Left renal pelvis (tissue), 4 donors: ENCODE measurements at places on chromosomes 13 and 19. TPM values are rescaled to one million over a fixed set of nuclear protein-coding genes. Genes with fewer than 3 reads are reported as not detected.

DNA sequence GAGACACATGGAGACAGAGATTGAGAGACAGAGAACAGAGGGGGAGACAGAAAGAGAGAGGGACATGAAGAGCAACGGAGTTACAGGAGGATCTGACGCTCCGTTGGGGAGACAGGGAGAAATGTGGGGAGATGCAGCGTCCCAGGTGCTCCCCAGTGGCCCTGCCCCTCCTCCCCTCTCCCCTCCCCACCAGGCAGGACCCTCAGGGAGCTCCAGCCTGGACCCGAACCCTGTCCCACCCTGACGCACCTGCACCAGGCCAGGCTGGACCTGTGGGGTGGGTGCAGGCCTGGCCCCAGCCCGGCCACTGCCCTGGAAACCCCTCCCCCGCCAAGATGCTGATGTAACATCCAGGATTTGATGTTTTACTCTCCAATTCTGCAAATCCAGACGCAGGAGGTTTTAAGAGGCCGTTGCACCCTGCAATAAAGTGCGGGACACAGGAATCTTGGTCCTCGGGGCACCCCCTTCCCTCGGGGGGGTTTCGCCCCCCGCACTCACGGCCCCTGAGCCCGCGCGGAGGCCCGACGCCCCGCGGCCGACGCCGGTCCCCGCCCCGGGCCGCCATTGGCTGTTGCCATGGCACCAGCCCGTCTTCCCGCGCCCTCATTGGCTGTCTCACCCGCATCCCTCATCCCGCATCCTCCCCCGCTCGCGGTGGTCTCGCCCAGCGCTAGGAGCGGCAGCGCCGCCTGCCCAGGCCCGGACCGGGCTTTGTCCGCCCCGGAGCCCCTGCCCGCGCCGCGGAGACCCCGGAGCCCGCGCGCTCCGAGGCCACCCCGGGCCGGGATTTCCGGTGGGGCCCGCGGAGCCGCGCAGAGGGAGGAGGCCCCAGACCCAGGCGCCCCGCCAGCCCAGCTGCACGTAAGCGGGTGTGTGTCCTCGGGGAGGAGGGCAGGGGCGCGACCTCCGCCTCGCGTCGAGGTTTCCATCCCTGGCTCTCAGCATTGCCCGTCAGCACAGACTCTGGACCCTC, at the start of gene APC2:
Gene APC2 (plus strand): TSS at position 655 of the 976 bp plus-strand sequence. CDS start 2,881 bp downstream, outside the sequence.
- DNase-seq = no peak

GRCh38 chr19:17687857-17688784, at the start of gene UNC13A:
UNC13A (minus strand) TSS chr19:17688354; CDS start chr19:17688199, 155 bp downstream.
- peak; percentile 41 for DNase-seq

GRCh38 chr13:103908911-103909310, 842.7 kb upstream of the SLC10A2 start:
- no peak for DNase-seq

The ICAM5 gene
- polyA plus RNA-seq = 0.21 TPM

DNA sequence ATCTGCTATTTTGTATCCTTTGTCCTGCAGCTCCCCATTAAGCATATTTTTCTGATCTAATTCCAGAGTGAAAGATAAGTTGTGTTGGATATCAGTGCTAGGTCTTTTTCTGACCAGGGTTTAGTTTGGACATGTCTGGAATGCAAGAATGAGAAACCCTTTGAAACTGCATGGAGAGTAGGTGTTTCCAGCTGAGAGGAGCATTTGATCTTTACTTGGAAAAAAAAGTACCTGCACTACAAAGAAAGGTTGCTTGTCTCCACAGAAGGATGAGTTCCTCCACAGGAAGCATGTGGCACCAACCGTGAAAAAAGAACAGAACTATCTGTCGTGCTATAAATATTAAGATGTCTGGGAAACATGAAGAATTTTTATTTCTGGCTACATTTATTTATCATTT, 36.6 kb upstream of the MED4 start:
- no peak for DNase-seq

The SPACA4 gene
- not detected for polyA plus RNA-seq

The BCL2L12 gene
- 20.6 TPM for polyA plus RNA-seq

- DNase-seq = no peak
Observed at GRCh38 chr19:51031220-51031879, 3.5 kb downstream of the KLK12 start.

DNA sequence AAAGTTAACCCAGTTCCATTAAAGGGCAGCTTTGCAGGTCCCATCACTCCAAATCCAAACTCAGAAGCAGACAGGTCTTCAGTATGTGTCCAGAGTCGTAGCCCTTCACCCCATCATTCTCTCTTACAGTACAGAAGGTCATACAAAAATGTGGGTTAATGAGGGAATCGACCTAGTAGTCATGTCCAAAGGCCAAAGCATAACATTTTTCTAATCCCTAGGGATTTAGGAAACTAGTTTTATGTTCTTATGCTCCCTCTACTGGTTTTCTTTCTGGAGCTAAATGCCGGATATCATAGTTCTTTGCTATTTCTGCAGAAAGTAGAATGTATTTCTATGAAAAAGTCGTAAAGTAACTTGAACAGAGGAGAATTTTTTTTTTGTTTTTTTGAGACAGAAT, 72.2 kb downstream of the DHRS12 start:
- DNase-seq = no peak

- DNase-seq = no peak
Observed at GRCh38 chr13:21047591-21048282, 13.6 kb downstream of the LATS2 start.

- DNase-seq = peak; percentile 70
Observed at GRCh38 chr13:94362411-94362909, 117.0 kb downstream of the DCT start.

DNA sequence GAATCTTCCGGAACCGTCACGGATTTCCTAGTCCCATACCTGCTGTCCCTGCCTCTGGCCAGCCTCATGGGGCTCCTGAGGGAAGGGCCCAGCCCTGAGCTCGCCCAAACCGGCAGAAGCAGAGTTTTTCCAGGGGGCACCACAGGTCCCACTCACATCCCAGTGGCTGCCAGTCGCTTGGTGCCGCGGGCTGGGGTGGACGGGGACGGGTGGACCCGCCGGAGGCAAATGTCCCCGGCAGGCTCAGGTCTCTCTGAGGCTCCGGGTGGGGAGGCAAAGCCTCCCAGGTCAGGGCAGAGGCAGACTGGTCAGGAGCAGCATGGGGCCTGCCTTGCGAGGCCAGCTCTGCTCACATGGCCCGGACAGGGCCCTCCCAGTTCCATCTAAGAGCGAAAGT, 24.8 kb downstream of the ADPRHL1 start:
- DNase-seq = no peak

The FCER2 gene
- 0.29 TPM for polyA plus RNA-seq

- no peak for DNase-seq
Observed at GRCh38 chr19:29372461-29372860, 153.3 kb upstream of the VSTM2B start.

- DNase-seq = no peak
Observed at GRCh38 chr13:43230989-43231388, 207.6 kb downstream of the DNAJC15 start.

The PROZ gene
- polyA plus RNA-seq = 1.6 TPM

DNA sequence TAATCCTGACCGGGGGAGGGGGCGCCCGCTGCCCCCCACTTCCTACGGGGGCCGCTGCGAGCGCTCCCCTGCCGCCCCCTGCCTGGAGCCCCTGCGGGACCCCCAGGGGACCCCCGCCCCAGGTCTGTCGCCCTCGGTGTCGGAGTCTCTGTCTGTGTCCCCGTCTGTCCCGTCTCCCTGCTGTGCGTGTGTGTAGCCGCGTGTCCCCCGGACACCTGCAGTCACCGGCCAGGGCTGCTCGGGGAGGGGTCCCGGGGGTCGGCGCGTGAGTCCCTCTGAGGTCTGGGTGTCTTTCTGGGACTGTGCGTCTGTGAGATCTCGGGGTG, 7.7 kb upstream of the NFIC start:
- DNase-seq = no peak

- no peak for DNase-seq
Observed at GRCh38 chr19:31304831-31305312, 44.4 kb downstream of the TSHZ3 start.

The RAB3A gene
- 4.6 TPM for polyA plus RNA-seq

- no peak for DNase-seq
Observed at GRCh38 chr19:6720369-6721137, at the start of gene C3. C3 (minus strand) TSS chr19:6720650; CDS start chr19:6720589, 61 bp downstream.

The MRPL54 gene
- 25.2 TPM for polyA plus RNA-seq

DNA sequence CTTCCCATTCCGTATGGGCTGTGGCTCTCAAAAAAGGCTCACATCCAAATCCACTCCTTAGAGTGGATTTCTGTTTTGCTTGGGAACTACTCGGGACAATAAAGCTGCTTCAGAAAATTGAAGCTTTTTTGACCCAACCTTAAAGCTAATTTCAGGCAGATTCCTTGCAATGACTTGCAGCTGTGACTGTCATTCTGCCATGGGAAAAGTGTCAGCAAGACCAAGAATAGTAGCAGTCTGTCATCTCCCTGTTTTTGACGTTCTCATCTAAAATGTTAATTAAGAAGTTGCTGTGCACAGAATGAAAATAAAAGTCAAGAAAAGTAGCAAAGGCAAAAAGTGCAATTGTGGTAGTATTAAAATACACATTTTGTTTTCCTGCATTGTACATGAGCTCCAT, 304.7 kb downstream of the COG6 start:
- DNase-seq = no peak

- no peak for DNase-seq
Observed at GRCh38 chr13:78168981-78169380, 250.3 kb upstream of the EDNRB start.

The ABHD13 gene
- polyA plus RNA-seq = 14.8 TPM

DNA sequence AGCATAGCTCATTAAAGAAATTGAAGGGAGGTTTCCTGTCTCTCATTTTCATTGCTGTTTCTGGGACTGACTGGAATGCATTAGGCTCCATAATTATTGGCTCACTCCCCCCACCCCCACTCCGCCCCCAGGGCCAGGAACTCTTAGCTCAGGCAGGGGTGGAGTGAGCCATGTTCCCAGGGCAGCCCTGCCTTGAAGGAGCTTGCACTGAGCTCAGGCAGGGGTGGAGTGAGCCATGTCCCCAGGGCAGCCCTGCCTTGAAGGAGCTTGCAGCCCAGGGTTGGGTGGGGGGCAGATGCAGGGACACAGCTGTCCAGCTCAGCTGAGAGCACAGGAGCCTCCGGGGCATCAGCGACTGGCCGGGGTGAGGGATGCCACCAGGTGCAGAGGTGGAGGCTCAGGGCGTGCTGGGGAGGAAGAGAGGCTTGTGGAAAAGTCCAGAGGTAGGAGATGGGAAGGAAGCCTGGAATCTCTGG, 39.1 kb upstream of the TFDP1 start:
- no peak for DNase-seq

DNA sequence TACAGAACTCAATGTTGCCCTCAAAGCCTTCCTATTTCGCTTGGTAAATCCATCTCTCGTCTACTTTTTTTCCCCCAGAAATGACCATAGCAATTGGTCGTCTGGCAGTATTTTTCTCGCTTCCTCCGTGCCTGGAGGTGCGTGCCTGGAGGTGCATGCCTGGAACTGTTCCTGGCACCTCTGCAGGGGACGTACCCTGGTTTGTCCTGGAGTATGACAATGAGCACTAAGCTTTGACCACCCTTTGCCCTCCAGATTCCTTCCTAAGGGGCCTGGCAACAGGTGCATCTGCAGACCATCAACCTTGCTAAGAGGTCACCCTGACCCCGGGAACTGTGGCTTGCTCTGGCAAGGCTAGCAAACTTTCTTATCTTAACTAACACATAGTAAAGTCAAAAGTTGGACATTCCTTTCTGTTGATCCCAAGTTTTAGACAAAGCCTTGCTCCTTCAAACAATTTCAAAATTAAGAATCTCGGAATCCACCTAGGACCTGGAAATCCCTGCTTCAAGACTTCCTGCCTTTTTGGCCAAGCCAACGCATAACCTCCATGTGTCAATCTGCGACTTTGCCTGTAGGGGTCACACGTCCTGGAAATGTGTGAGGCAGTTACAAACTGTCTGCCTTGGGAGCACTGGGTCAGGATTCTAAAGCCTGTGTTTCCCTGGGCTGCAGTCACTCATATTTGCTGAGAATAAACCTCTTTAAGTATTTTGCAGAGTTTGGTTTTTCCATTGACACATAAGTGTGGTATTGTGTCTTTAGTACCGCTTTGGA, 28.8 kb upstream of the TUBGCP3 start:
- DNase-seq = no peak

The CGB7 gene
- polyA plus RNA-seq = 1.7 TPM

DNA sequence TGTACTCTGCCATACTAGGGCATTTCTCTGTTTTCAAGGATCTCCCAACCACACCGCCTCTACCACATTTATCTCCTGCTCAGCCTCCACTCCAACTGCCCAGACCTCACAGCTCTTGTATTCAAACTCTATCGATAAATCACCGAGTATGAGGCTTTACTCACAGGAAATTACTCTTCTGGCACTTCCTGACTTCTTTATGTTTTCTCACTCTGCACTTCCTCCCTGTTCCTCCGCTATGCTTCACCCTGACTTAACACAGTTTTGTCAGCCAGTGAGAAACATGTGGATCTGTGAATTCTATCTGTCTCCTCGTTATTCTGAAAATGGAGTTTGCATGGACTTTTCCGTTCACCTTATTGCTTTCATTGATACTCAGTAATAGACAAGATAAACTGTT, 2.6 kb upstream of the CARD8 start:
- no peak for DNase-seq

The PRR22 gene
- polyA plus RNA-seq = 2.2 TPM

The POU2F2 gene
- 1.2 TPM for polyA plus RNA-seq

DNA sequence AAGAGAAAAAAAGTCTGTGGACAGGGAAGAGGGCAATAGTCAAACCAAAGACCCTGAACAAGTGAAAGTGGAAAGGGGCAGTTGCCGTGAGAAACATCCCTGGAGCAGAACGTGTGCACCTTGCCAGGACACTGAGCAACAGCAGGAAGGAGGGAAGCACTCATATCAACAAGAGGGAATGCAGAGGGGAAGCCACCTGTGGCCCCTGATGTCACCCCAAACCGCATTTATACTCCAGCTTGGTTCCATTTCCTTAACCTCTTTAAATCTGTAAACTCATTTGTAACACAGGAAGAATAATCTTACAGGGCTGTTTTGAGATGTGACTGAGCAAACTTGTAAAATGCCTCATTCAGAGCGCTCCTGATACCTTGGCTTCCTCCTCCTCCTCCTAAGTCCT, 698.8 kb downstream of the DIAPH3 start:
- DNase-seq = no peak

DNA sequence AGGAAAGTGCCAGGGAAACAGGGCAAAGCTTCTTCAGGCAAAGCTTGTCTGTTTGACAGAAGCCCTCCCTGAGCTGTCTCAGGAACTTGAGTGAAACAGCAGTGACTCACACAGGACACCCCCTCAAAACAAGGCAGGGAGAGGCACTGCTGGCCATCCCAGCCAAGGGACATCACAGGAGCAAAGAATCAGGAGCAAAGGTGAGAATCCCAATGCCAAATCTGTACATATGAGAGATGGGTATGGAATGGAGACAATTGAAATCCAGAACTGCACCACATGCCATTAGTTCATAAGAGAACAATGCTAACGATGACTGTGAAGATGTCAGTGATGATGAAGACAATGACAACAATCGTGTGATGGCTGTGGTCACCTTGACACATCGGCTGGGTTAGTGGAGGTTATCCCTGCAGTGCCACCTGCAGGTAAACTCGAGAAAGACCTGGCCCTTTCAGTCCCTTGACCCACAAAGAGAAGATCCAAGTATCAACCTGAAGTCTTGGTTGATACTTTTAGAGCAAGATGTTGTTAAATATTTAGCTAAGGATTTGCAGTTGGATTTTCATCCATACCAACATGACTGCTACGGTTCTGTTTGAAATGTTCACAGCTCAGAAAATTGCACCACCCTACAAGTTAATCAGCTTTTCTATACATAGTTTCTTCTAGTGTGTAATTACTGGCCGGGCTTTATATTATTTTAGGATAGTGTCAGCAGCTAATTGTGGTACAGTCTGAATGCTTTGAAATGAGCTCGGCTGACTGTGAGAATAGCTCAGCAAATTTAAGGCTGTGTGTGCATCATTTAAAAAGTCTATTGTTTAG, 42.0 kb upstream of the IPO5 start:
- DNase-seq = no peak

GRCh38 chr13:110156301-110157049, 150.5 kb downstream of the COL4A1 start:
- no peak for DNase-seq
